ENCODE measurements at places on chromosomes 1 and 21.

GRCh38 chr1:210363119-210363518 lies 34.4 kb downstream of the HHAT start:
- no peak for DNase-seq

DNA sequence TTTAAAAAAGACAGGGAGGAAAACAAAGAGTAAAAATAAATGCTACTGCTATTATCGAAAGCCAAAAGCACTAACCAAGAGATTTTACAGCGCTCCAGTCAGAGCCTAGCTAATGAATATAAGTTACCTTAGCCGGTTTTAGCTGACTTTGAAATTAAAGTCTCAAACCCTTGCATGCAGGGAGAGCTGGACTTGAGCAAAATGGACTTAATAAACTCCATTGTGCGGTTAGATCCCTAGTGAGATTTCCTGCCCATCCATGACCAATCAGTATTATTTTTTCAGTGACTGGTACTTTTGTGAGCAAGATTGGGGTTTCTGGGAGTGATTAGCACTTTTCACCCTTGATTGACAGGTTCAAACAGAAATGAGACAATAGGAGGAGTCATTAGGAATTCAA lies 333.4 kb upstream of the ADGRL2 start:
- no peak for DNase-seq

GRCh38 chr1:47935163-47935562 lies 62.0 kb downstream of the TRABD2B start:
- DNase-seq, result no peak

DNA sequence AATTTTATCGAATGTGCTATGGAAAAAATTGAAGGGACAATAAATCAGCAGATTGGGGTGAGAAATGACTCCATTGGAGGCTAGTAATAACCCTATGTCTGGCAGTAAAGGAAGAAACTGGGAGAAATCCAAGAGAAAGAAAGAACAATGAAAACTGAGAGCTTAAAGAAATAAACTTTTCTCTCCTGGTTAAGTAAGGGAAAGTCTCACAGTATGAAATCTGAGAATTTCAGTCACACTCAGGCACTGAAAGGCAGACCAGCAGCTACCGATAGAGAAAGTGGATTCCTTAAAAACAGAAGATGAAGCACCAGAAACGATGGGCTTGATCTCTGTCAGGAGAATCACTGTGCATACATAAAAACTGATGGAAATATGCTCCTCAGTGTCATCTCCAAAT lies 404.2 kb downstream of the PLPP3 start:
- no peak for DNase-seq
